Astrocyte of the cerebellum (primary cell): ENCODE measurements at places on chromosomes 1 and 21.

DNA sequence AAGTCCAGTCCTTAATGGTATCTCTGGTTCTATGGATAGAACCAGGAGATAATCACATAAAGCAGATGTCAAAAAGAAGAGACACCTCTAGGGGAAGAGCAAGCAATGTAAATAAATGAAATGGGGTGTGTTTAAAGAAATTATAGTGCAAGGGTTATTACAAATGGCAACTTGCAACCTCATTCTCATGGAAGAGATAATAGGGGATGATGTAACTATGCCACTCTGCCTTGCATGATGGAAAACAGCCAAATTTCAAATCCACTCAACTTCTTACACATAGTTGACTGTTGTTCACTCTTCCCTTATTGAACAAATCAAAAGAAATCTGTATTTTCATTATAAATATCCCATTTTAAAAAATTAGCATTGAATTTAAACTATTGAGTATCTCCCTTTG, 274.0 kb upstream of the TMPRSS15 start:
- DNase-seq, result no peak

GRCh38 chr1:220804202-220804586, 17.5 kb downstream of the MTARC1 start:
- DNase-seq, result no peak

GRCh38 chr1:32676945-32677344, 25.6 kb downstream of the SYNC start:
- DNase-seq, result no peak

DNA sequence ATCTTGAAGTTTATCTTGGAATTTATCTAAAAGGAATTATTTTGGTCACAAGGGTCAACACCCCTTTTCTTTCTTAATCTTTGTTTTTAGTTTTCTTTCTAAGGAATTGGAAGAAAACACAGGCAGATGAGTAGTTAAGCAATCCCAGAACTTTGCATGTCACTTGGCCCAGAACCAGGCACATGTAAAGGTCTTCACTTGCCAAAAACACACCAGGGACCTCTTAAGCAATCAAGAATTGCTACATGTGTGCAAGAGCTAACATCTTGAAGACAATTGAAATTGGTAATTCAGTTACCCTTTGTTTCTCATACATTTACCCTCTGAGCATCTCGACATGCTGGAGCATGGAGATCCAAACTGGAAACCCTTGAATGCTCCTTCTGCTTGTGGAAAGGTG, 114.2 kb downstream of the ZC3H11B start:
- no peak for DNase-seq

DNA sequence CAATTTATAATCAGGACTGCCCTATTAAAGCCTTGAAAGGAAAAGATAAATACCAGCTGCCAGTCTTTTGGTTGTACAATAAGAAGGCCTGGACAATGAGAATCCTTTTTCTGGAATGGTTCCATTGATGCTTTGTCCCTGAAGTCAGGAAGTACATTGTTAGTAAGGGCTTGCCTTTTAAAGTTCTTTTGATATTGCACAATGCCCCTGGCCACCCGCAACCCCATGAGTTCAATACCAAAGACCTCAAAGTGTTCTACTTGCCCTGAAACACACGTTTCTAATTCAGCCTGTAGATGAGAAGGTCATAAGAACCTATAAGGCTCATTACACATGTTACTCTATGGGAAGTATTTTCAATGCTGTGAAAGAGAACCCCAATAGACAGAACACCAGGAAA, 112.1 kb downstream of the OLFM3 start:
- DNase-seq, result no peak

DNA sequence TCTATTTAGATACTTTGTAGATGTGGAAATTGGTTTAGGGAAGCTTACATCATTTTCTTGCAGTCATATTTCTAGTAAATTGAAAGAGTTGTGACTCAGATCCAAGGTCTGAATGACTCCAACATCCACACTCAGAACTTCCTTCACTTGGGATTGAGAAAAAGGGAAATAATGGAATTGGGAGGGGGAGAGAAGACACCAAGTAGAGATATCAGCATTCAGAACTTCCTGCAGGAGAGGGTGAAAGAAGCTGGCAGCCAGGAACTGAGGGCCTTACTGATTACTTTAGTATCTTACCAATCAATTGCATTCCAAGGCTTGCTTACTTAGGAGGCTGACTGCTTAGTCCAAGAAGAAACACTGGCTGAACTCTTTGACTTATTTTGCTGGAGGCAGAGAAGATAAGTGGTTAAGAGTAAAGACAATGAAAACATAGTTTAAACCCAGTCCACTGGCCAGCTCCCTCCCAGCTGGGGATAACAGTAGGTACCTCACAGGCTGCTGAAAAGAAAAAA, 21.7 kb downstream of the APP start:
- DNase-seq, result no peak

- DNase-seq, result peak; percentile 70
Observed at GRCh38 chr1:223771814-223772770, 59.8 kb downstream of the CAPN2 start.

DNA sequence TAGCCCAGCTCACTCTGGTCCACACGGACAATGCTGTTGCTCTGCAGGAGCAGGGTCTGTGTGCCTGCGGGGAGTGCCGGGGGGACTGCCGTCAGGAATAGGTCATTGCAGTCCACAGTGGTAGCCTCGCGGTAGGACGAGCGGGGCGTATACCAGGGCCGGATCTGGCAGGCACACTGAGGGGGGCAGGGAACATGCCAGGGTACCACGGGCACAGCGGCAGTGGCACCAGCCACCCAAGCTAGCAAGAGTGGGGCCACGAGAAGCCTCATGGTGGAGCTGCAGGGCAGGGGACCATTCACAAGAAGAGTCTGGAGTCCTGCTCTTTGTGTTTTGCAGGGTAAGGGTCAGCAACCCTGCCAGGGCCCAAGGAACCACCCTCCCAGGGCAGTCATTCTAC, 65.8 kb downstream of the LRRN2 start:
- no peak for DNase-seq

DNA sequence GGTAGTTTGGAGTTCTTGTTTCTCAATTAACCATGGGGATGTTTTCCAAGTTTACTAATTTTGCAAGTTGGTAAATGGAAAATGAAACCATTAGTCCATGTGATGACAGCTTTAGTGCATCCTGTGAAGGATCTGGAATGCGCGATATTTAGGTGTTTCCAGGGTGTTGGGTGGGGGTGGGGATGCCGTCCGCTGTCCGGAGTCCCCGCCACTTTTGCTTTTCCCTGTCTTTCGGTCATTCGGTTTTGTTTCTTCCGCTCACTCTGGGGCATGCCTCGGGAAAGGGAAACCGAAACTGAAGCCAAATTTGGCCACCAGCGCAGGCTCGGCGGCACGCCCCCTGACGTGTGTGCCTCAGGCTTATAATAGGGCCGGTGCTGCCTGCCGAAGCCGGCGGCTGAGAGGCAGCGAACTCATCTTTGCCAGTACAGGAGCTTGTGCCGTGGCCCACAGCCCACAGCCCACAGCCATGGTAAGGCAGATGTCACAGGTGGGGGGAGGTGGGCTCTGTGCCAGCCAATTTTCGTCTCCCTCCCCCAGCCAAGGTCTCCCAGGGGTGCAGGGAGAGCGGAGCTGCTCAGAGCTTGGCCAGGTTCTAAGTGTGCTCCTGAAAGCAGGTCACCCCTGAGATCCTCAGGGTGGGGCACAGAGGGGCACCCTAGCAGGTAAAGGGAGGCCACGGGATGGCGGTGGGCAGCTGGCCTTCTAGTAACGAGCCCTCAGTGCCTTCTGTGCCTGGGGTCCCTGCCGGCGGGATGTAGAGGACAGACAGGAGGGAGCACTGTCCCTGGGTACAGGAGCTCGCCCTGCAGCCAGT, at the start of gene ISG15:
Gene ISG15, plus strand, starts transcription at position 393 of the 817 bp plus-strand sequence. Its CDS starts 77 bp downstream, at position 470.
- DNase-seq, result peak; percentile 70

DNA sequence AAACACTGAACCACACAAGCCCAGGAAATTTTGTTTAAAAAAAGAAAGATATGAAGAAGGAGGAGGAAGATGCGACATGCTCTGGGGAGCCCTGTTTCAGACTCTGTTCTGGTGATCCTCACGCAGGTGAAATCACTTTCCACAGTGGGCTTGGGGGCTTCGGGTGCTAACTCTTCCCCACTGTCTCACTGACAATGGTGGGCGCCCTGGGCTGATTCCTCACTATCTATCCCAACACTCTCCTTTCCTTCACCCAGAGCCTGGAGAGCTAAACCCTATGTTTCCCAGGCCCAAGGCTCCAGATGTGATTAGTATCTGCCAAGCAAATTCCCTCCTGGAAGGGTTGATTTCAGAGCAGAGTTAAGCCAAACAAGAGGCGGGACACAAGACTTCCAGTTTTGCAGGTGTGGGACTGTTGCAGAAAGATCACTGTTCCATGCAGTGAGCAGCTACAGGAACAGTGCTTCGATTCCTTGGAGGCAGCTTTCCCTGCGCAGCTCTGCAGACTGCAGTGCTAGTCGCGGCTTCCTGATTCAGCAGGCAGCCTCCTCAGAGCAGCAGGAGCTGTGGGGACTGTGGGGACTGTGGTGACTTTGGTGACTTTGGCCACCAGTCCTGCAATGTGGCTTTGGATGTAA, 168.3 kb downstream of the RHOU start:
- peak; percentile 3 for DNase-seq

DNA sequence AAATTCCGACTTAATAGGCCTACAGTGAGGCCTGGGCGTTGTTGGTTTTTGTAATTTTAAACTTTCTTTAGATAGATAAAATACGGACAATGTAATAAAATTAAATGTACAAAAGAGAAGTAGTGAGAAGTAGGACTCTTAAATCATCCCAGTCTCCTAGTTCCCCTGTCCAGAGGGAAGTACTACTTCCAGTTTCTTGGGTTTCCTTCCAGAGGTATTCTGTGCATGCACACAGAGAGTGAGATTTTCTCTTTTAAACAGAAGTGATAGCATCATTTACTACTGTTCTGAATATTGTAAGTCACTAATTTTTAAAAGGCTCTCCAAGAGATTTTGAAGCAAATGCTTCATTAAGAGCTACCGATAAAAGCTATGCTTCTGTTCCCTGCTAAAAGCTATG, 7.2 kb upstream of the FNBP1L start:
- no peak for DNase-seq

DNA sequence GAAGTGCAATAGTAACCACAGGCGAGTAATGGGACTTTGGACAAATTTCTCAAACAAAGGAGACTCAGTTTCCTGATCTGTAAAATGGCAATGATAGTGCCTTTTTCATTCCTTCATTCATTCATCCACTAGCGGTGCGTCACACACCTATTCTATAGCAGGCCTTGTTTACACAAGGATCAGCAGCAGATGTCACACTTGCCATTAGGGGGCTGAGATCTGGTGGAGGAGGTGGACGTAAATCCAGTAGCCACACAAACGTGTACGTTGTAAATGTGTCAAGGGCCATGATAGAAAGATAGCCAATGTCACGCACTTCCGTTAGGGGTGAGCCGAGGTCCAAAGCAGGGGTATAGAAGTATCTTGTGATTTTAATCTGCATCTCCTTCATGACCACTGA, 34.2 kb downstream of the SERINC2 start:
- no peak for DNase-seq

DNA sequence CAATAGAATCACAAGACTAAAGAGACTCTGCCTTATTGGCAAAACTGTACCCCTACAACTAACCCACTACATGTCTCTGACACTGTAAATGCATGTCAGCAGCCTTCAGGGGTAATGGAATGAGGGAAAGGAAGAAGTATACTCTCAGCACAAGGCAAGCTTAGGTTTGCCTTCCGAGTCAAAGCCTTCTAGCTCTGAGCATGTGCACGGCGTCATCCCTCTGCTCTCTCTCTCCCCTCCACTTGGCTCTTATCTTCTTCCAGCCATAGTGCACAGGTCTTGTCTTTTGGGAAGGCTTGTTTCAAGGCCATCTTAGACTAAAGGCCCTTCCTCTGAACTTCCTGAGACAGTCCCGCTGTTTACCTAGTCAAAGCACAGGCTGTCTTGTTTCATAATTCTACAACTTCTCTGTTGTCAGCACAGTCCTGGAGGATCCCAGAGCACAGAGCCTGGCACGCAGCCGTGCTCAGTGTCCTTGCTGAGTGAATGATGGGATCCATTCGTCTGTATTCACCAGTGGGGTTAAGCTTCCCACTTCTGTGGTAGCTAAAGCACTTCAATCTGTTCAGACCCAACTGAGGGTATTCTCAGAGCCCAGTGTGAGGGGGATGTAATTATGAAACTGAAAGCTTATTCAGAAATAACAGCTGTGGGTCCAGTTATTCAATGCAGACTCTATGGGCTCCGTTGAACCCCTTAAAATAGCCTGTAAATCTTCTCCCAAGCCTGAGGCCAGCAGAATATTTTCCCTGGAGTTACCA, 166.5 kb upstream of the PLD5 start:
- no peak for DNase-seq

DNA sequence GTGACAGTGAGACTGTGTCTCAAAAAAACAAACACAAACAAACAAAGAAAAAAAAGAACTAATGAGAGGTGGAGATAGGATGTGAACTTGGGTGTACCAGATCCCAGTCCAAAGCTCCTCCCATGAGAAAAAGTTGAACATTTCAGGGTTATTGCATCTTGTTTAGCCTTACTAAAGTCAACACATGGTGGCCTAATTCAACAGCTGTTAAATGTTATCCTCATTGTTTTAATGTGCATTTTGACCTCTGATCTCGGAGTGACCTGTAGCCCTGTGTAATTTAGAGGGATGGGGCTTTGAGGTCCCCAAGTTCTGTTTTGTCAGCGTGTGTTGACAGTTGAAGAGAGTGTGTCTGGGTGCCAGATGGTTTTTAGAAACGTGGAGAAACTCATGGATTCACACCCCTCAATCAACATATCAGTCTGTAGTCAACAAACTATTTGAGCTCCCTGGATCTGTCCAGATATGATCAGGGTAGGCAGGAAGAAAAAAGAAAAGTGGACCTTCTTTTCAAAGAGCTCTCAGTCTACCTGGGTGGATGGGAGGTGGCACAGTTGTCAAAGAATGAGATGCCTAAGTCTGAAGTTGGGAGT, 34.7 kb downstream of the PTPRU start:
- no peak for DNase-seq

GRCh38 chr1:110338886-110339406, at the start of gene RBM15:
RBM15 (plus strand) TSS chr1:110339377; CDS start chr1:110339406, 29 bp downstream.
- peak; percentile 100 for DNase-seq

DNA sequence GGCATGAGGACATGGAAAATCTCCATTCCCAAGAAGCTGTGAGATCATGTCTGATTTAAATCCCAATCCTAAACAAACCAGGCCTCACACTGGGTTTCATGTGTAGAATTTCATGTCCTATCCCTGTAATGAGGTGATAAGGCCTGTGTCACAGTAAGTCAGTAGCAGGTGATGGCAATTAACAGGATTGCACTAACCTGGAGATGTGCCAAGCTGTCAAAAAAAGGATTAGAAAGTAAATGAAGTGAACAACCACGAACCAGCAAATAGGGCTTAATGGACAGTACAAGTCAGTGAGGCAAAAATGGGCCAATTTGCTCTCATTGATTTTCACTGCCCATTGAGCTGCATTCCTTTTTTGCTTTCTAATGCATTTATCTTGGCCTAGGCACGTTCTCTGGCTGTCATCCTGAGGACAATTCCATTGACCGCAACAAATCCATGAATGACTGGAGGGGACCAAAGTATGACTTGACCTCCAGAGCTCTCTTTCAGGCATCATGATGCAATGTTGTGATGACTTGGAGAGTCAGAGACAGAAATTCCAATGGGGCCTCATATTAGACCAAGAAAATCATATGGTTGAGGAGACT, 673.6 kb upstream of the ADGRL2 start:
- no peak for DNase-seq

- DNase-seq, result no peak
Observed at GRCh38 chr1:96596226-96596922, 125.2 kb upstream of the PTBP2 start.

- no peak for DNase-seq
Observed at GRCh38 chr1:172431721-172432192, 11.3 kb downstream of the C1orf105 start.

- DNase-seq, result no peak
Observed at GRCh38 chr1:178283409-178283808, 189.5 kb downstream of the RASAL2 start.

GRCh38 chr1:33372162-33372561, 51.3 kb upstream of the A3GALT2 start:
- no peak for DNase-seq
